ENCODE measurements at places on chromosomes 5 and 9. TPM values are rescaled to one million over a fixed set of nuclear protein-coding genes. Genes with fewer than 3 reads are reported as not detected.

Gene IL5
- total RNA-seq: not detected

Gene AK8
- total RNA-seq: 0.26 TPM

Gene NOXA1
- 0.77 TPM for total RNA-seq

Gene MAST4
- total RNA-seq: 10.5 TPM

Gene LCN2
- total RNA-seq: not detected

Gene GABBR2
- total RNA-seq: 0.33 TPM

Gene CDX1
- total RNA-seq: 0.33 TPM

Gene ORM2
- total RNA-seq: not detected

Gene TMEFF1
- total RNA-seq: 2.5 TPM

Gene HSD17B4
- 201 TPM for total RNA-seq

Gene WDR31
- total RNA-seq: 4.0 TPM

Gene LRRC26
- total RNA-seq: not detected

Gene MAMDC4
- 4.6 TPM for total RNA-seq

Gene FOXI1
- total RNA-seq: not detected

Gene FSD1L
- 6.1 TPM for total RNA-seq

Gene ENHO
- under 0.01 TPM for total RNA-seq

Gene VCP
- total RNA-seq: 220 TPM

Gene F12
- under 0.01 TPM for total RNA-seq

Gene AQP7
- total RNA-seq: 0.26 TPM

Gene PIGO
- 7.4 TPM for total RNA-seq

Gene GNA14
- 0.26 TPM for total RNA-seq

Gene CBY3
- not detected for total RNA-seq

Gene LMX1B
- not detected for total RNA-seq

Gene CTSV
- total RNA-seq: under 0.01 TPM

Gene GKAP1
- 2.6 TPM for total RNA-seq

Gene PCDHAC2
- total RNA-seq: 2.6 TPM

Gene SLC34A1
- total RNA-seq: not detected
